ENCODE measurements at places on chromosomes 7 and 10.

DNA sequence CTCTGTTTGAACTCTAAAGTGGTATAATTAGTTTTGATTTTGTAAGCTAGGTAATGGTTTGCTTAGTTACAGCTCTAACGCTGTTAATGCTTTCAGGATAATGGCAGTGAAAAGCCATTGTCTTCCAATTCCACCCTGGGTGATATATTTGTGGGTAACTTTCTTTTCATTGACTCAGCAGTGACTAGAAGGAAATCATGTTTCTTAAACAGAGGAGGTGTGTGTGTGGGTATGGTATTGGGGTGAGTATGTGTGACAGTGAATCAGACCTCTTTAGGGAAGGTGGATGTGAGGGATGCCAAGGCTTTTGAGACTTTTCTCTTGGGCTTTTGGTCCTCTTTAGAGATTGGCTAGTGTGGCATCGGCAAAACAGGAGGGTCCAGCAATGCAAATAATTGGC, 13.6 kb downstream of the ENTPD7 start:
- DNase-seq: no peak

- DNase-seq: no peak
Observed at GRCh38 chr10:112858986-112859651, 90.9 kb upstream of the TCF7L2 start.

- no peak for DNase-seq
Observed at GRCh38 chr7:105015390-105015965, 1.5 kb downstream of the KMT2E start.

DNA sequence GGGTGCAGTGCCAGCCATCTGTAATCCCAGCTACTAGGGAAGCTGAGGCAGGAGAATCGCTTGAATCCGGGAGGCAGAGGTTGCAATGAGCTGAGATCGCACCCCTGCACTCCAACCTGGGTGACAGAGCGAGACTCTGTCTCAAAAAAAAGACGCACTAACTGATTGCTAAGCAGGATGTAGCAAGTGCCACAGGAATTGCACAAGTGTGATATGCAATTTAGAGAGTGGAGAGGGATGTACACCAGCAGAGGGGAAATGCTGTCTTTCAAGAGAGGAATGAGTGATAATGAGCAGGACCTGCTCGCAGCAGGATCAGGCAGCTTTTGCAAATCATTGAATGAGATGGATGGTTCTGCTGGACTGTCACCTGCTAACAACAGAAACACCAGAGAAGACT, 13.3 kb upstream of the SLC16A12 start:
- no peak for DNase-seq

- no peak for DNase-seq
Observed at GRCh38 chr10:2043379-2043778, 306.1 kb upstream of the ADARB2 start.

DNA sequence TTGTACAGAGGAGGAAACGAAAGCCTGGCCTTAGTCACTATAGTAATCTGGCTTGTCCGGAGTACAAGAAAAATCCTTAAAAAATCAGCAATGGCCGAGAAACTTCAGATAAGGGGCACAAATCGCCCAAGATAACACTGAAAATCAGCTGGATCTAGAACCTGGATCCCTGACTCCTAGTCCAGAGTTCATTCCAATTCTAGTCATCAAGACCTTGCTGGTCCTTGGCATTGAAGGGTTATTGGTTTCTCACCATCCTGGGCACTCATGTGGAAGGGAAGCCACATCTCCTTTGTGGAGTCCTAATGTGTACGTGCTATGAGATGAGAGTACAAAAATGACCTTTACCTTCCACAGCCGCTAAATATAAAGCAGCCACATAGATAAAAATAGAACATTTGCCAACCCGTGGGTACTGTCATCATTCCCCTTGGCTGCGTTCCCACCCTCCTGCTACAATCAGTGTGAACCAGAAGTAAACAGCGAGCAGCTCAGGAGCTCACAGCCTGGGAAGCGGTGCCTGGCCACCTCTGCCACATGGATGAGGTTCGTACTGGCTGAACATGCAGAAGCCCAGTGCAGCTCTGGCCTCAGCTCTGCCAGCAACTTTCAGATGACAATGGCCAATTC, 116.0 kb upstream of the PDLIM1 start:
- DNase-seq: no peak

DNA sequence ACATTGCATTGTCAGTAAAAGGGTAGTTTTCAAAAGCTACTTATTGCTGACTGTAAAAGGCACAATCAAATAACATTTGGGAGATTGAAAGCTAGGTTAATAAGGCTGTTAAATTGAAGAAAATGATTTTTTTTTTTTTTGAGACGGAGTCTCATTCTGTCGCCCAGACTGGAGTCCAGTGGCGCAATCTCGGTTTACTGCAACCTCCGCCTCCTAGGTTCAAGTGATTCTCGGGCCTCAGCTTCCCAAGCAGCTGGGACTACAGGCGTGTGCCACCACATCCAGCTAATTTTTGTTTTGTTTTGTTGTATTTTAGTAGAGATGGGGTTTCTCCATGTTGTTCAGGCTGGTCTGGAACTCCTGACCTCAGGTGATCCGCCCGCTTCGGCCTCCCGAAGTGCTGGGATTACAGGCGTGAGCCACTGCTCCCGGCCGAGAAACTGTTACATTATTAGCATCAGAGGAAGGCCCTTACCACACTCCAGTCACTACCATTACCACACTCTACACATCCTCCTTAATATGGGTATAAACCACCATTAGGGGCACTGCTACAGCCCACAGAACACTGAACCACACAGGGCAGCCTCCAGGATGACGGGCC, 1.0 kb downstream of the CYP51A1 start:
- DNase-seq: no peak

DNA sequence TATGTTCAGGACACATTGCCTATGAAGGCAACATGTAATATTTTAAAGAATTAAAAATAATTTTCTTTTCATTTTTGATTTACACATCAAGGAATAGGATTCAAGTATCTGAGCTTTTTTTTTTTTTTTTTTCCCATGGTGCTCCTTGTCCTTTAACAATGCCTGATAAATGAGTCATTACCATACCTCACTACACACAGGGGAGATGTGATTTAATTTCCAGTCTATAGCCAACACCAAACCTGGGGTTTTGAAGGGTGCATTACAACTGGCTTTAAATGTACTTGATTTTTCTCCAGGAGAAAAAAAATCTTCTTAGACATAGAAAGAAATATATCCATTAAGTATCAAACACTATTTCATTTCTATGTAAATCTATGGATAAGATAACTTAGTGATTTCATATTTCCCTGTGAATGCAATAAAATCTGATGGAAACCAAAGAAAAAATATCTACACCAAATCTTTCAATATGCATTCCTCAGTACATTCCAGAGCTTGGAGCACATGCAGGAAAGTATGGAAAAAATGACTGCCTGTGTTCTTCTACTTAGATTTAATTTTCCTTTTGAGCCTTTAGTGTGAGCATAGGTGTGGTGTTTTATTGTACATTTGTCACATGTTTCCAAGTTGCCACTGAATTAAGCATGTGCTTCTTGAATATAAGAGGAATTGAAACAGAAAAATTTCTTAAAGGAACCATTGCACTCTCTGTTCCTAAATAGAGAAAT, 204.8 kb upstream of the MEOX2 start:
- DNase-seq: no peak

DNA sequence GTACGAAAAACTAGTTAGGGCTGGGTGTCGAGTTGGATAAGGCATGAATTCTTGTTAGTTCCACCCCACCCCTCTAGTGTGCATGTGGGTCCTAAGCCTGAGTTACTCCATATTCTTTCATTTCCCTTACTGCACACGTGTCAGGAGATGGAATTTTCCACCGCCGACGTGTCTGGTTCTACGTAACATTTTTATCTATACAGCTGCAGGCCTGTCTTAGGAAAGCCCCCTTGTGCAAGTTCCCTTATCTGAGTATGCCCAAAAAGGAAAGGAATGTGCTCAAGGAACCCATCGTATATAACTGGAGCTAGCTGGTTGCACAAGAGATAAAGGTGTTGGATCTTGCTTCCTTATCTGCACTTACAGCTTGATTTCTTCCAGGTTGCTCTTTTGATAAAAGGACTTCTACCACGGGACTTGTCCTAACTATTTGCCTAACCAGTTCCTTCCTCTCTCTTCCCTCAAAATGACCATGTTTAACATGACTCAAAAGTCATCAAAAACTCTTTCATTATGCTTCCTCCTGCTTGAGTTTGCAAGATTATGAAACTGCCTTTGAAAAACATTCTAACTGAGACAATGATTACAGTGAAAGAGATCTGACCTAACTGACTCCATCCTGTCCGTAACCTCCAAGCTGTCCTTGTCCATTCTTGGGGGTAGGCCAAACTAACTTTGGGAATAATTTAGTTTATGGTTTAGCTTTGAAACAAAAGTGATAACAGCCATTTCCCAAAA, 181.4 kb downstream of the AKR1D1 start:
- DNase-seq: no peak

DNA sequence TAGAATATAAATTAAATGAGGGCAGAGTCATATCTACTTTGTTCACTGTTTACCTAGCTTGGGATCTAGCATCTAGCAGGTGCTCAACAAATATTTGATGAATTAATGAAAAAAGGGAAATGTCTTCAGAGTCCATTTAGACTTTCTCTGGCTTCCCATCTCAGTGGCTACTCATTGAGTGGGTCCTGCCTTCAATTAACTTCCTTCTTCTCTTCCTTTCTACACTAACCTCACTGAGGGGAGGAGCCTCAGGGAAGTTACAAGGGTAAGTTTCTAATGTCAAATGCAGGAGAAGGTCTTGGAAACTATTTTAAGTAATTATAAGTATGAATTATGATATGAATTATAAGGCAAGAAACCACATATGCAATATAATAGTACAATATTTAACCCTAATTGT, 28.2 kb upstream of the MPP7 start:
- DNase-seq: no peak

GRCh38 chr7:81674431-81674830, 95.4 kb downstream of the HGF start:
- no peak for DNase-seq

- no peak for DNase-seq
Observed at GRCh38 chr10:132133005-132133404, 53.7 kb upstream of the DPYSL4 start.

DNA sequence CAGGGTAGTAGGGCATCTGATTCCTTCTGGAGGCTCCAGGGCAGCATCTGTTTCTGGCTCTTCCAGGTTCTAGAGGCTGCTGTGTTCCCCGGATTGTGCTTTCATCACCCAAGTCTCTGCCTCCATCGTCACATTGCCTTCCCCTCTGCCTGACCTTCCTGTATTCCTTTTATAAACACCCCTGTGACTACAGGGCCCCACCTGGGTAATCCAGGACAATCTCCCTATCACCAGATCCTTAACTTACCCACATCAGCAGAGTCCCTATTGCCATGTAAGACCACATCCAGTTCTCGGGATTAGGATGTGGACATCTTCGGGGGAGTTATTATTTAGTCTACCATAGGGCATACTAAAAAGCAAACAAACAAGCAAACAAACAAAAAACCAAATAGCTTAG, 39.4 kb upstream of the AGR3 start:
- DNase-seq: no peak

- no peak for DNase-seq
Observed at GRCh38 chr7:88318196-88318595, 11.5 kb upstream of the STEAP4 start.

GRCh38 chr7:75630549-75630948, 108.2 kb downstream of the HIP1 start:
- DNase-seq: no peak

DNA sequence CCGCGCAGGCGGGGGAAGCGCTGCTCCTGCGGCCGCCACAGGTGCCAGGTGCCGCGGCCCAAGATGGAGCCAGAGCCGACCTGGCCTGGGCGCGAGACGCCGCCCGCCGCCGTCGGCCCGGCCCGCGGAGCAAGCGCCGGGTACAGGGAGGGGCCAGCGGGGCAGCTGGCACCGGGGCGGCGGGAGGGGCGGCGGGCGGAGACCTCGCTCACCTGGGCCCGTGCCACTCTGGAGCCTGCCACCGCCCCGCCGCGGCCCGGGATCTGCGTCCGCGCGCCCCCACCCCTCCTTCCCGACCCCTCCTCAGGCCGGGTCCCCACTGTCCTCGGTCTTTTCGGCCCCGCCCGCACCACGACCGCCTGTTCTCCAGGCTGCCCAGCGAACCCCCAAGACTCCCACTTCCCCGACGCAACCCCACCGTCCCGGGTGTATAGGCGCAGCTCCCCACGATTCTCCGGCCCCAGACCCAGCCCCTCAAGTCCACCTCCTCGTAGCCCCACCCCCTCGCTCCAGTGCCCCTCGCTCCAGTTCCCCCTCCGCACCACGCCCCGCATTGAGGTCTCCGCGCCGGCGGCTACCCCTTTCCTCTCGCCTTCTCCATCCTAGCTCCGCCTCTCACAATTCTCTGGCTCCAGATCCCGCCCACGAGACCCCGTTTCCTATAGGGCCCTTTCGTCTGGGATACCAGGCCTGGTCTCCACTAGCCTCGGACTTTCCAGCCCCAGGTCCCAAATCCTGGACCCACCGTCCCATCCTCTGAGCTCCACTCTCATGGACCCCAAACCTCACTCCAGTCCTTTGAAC, at the start of gene GPRIN2:
TSS of gene GPRIN2 (minus strand) at position 144 of the 804 bp plus-strand sequence. CDS start 5,922 bp downstream, outside the sequence.
- peak; percentile 83 for DNase-seq

DNA sequence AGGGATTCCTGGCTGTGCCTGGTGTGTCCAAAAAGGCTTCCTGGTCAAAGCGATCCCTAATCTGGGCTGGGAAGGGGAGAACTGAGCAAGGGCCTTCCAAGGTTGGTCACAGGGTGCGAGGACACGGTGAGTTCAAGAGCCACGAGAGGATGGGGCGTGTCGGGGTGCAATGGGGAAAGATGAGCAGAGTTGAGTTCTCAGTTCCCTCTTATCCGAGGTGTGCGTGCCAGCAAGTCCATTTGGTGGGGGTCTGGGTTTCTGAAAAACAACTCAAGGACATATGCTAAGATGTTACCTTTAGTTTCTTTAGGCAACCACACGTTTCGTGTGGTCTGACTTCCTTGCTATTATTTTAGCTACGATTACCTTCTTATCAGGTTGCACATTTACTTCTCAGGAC, 1.3 kb downstream of the ZNF775 start:
- no peak for DNase-seq

DNA sequence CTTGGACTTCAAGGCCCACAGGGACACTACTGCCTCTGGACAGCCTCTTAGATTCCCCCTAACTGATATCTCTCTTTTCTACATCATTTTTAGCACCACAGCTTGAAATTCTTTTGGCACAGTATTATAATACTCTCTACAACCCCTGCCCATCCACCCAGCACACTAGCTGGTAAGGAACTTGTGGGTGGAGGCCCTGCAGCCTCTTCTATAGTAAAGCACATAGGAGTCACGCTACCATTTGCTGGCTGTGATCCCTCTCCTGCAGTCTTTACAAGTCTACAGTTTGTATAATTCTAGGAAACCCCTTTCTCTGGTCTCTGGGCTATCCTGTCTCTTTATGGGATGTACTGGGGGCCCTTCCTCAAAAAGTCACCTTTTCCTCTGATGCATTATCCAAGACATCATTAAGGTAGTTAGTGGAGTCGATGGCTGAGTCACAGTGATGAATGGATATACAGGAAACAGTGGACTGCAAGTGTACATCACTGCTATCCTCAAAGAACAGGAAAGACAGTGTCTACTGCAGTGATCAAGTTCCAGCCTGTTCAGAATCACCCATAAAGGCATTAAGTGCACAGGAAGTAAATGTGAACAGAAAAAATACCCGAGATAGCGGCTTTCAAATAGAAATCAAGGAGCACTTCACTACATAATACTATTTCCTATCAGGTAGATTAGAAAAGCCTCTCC, 54.4 kb downstream of the STK17A start:
- DNase-seq: no peak

GRCh38 chr7:27105301-27106031, 3.0 kb upstream of the HOXA2 start:
- no peak for DNase-seq

Measured in iPS DF 6.9 (cell line).